Activated CD4-positive, alpha-beta T cell treated with anti-CD3 and anti-CD28 coated beads for 24 hours (primary cell): ENCODE measurements at places on chromosomes 7 and 10.

- no peak for DNase-seq
These were observed 186.2 kb upstream of the LYZL1 start for GRCh38 chr10:29102636-29103035.

GRCh38 chr7:90163534-90163933, 9.3 kb downstream of the STEAP1 start:
- no peak for DNase-seq

DNA sequence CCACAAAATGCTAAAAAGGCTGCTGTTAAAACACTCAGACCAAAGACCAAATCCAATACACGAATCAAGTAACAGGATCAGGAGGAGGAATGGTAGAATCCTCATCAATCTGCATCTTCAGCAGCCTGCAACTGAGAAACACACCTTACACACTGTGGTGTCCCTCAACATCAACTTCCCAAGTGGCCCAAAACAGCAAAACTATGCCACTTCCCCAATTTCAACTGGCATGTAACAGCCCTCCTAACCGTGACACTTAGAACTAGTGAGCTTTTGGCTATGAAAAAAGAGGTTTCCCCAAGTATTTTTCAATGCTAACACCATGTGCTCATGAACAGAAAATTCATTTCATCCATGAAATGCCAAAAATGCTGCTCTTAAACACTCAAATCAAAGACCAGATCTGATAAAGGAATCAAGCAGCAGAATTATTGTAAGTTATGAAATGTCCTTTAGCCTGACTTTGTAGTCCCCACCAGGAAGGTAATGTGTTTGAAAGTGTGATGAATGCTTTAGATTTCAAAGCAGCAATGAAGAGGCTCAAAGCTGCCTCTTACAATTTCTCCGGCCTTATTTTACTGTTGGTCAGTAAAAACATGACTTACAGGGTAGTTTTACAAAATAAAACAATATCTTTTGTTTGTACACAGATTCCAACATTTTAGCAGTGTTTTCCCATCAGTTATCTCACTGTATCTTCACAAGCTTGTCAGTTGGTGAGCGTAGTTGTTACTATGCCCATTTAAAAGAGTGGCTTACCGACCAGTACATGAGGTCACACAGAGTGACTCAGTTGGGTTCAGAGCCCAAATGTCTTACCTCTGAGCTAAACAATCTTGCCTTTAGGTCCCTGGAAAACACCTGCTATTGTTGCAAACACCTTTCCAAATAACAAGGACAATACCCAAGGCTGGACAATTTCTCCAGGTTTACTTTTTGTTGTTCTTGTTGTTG, 65.7 kb upstream of the ASAH2 start:
- no peak for DNase-seq

GRCh38 chr7:25272265-25272664, 44.0 kb upstream of the NPVF start:
- no peak for DNase-seq

DNA sequence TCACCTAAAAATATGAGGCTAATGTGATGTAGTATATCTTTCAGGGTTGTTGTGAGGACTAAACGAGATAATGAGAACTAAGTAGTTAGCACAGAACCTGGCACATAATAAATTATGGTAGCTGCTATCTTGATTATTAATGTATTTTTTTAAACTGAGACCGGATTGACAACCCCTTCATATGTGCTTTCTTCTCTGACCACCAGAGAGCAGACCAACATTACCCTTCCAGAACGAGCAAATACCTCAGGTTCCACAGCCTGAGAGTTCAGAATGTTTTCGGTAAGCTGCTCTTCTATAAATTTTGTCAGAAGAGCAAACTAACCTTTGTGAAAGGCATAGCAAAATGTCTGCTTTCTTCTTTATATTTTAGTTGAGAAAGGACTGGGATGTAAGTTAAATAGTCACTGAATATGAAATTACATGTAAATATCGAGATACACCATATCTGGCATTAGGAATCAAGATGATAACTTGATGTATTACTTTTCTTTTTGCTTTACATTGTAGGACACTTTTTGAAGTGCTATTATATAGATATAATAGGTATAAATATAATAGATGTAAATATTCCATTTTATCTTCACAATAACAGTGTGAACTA, 13.6 kb upstream of the BPGM start:
- no peak for DNase-seq

DNA sequence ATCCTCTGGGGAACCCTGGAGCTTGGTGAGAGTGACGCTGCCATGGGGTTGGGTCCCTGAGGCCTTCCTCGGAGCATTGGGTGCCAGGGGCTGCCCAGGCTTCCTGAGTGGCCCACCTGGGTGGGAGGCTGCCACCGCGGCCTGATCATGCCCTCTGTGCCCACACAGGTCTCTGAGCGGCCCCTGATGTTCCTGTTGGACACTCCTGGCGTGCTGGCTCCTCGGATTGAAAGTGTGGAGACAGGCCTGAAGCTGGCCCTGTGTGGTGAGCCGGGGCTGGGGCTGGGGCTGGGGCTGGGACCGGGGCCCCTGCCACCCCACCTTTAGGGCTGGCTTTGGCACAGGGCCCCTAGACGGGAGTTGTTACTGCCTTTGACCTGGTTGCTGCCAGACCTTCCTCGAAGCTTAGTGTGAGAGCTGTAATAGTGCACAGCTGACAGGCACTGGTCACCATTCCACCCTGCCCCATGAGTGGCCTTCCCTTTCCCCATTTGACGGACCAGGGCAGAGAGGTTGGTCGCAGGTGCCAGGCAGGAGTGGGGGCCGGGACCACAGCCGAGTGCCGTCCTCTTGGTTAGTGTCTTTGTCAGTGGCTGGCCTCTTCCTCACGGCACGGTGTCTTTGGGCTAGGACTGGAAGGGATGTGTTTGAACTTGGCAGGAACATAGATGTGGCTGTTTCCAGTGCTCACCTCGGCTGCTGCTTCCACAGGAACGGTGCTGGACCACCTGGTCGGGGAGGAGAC, 8.2 kb downstream of the MTG1 start:
- no peak for DNase-seq

GRCh38 chr10:32489901-32490300, 44.0 kb downstream of the CCDC7 start:
- DNase-seq = no peak

DNA sequence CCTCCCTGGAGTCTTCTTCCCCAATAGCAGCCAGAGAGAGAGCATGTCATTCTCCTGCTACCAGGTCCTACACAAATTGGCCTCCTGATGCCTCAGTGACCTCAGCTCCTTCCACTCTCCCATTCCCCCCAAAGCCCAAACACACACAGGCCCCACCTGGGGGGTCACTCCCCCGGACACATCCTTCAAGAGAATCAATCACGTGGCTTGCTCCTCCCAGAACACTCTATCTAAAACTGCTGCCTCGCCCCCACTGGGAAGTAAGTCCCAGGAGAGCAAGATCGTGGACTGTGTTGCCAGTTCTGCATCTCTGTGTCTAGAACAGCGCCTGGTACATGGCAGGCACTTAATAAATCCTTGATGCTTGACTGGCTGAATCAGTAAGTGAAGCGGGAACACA, 2.5 kb upstream of the HSPA12A start:
- DNase-seq = no peak

DNA sequence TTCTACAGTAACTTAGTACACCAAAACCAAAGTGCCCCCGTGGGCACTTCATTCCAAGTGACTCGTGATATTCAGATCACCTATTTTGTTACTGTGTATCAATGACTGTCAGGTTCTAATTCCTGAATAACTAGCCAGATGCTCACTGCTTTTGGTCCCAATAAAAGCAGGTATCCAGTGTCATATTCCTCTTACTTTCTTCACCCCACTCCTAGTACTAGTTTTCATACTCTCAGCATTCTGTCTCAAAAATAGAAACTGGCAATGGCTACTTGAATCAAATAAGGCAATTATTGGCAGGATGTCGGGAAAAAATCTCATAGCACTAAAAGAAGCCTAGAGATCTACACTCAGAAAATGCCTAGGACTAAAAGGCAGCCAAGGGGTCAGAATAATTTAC, 84.6 kb downstream of the ZNF467 start:
- no peak for DNase-seq

DNA sequence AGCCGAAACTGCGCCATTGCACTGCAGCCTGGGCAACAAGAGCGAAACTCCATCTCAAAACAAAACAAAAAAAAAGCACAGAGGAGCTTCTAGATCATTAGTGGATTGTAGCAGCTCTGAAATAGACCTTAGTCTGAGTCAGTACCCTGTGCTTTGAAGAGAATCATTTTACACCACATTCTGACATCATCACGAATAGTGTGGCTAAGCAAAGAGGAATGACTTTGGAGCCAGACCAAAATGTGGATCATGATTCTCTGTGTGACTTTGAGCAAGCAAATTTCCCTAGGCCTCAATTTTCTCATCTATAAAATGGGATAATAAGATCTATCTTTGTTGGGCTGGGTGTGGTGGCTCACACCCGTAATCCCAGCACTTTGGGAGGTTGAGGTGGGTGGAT, 618.9 kb downstream of the CALN1 start:
- no peak for DNase-seq

DNA sequence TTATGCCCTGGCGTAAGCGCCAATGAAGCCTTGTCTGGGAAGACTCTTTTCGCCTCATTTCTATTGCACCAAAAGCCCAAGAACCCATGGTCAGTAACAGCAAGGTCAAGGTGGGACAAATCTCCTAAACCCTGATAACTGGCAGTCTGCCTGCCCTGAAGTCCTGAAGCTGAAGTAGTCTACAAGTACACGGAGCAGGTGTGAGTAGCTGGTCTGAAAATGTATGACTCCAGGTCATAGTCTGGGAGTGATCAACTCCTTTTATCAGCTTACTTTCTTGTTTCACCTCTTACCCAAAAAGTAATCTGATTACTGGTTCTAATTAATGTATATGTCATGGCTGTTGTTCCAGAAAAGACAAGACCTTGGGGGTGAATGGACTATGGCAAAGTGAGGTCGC, 107.3 kb upstream of the EFCAB10 start:
- no peak for DNase-seq

DNA sequence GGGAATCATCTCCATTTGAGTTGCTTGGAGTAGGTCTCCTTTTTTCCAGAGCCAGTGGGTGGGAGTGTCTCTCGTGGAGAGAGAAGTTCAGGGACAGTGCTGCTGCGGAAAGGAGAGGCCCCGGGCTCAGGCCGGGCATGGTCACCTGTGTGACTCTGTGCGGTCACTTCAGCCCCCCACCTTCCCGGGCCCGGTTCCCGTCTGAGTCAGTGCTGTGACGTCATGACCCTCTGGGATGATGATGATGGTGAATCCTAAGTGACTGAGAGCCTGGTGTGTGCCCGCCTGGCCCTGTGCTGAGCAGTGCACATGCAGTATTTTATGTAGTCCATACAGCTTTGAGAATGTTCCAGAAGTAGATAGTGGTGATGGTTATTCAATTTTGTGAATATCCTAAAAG, 32.6 kb upstream of the AP5Z1 start:
- DNase-seq = no peak

DNA sequence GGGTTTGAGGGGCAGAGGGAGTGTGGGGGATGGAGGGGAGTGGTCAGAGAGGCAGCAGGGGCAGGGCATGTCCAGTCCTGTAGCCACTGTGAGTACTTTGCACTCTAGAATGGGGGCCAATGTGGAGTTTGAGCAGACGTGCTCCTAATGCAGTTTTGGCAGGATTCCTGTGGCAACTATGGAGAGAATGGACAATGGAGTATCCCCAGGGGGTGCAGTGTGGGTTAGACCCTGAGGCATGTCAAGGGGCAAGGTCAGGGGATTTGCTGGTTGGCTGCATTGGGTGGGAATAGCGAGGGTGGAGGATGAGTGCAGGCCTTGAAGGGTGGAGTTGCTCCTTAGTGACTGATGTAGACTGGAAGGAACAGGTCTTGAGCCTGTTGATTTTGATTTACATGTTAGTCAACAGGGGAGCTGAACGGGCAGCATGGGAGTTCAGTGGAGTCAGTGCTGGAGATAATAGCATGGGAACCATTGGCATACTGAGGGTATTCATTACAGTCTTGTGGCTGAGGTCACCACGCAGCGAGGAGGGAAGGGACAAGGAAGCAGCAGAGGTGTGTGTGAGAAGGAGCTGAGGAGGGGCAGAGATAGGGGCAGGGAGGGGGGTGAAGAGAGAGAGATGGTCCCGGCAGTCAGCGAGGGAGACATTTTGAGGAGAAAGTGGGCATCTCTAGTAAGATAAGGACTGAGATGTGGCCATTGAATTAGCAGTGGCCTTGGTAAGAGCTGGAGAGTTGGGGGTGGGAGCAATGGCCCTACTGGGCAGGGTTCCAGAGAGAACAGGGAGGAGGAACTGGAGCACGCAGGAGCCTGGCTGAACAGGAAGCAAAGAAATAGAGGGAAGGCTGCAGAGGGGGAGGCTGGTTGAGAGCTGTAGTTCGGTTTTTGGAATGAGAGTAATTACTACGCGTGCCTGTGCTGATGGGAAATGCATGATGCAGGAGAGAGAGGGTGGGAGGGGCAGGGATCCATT, 112.7 kb downstream of the CCNY start:
- DNase-seq = no peak

DNA sequence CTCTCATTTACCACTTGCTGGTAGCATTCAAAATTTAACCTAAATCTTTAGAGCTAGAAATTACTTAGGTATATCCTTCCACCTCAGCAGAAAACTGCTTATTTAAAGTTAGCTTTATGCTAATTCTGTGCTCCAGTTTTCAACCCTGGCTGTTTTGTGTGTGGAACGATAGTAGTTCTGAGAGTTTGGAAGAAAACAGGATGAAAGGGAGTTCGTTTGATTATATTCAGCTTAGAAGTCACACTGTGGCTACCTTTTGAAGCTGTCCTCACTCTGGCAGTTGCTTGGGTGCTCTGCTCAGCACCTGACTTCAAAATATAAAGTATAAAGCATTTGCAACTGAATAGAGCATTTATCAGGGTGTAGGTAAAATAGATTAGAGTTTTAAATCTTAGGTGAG, 2.6 kb upstream of the ASCC1 start:
- no peak for DNase-seq

DNA sequence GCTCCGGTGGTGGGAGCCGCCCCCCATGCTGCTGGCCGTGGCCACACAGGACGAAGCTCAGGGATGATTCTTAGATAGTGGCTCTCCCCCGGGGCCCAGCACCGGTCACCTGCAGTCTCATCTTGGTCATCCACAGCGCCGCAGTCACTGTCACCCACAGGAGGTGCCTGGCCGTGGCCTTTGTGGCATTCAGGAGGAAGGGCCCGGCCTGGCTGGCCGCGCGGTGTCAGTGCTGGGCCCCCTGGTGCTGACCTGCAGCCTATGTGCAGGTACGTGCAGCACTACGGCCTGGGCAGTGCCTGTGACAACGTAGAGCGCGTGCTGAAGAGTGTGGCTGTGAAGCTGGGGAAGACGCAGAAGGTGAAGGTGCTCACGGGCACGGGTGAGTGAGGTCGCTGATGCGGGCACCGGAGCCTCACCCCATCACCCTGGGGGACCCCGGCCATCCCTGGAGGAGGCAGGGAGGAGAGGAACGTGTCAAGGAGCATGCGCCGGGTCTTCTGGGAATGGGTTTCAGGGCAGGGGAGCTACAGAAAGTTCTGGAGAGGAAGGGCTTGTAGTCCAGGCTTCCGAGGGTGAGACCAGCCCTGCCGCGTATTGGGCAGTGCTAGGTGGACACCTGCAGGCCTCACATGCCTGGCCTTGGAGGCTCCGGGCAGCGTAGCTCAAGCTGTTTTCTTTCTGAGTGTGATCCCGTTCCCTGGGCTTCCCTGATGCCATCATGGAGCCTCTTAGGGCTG, 5.0 kb downstream of the SPRN start:
- no peak for DNase-seq
